NCI-H345 (cell line): ENCODE measurements at places on chromosomes 1 and 21.

GRCh38 chr1:27934818-27935549, at the start of gene SMPDL3B:
SMPDL3B (plus strand) TSS chr1:27935000; CDS start chr1:27935184, 184 bp downstream.
- peak; percentile 53 for DNase-seq

GRCh38 chr1:205371871-205372660, 15.3 kb upstream of the KLHDC8A start:
- no peak for DNase-seq

DNA sequence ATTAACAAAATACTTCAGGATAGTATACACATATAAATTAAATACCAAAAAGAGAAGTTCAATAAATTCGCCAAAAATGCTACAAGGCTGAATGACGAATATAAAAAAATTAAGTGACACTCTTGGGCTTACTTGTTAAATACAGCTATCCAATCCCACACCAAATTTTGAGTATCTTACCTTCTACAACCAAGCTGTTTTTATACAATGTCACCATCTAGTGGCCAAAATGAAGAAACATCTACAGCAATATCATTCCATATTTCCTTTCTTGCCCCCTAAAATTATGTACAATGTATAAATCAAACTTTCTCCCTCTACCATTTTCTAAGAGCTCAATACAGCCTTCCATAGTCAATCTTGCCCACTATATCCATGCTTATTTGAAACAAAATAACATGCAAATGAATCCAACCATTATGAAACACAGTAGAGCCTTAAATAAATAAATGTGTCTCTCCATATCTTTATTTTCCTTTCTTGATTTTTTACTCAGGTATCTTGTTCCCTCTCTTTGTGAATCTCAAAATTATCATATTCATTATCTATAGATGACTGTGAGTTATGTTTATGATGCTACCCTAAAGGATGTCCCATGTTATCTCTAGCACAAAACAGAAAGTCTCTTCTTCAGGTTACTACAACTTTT, 86.3 kb downstream of the ACBD6 start:
- peak; percentile 48 for DNase-seq

- DNase-seq: no peak
Observed at GRCh38 chr1:235063068-235063765, 65.4 kb downstream of the TOMM20 start.

- DNase-seq: no peak
Observed at GRCh38 chr21:15631342-15631741, 98.4 kb upstream of the USP25 start.

DNA sequence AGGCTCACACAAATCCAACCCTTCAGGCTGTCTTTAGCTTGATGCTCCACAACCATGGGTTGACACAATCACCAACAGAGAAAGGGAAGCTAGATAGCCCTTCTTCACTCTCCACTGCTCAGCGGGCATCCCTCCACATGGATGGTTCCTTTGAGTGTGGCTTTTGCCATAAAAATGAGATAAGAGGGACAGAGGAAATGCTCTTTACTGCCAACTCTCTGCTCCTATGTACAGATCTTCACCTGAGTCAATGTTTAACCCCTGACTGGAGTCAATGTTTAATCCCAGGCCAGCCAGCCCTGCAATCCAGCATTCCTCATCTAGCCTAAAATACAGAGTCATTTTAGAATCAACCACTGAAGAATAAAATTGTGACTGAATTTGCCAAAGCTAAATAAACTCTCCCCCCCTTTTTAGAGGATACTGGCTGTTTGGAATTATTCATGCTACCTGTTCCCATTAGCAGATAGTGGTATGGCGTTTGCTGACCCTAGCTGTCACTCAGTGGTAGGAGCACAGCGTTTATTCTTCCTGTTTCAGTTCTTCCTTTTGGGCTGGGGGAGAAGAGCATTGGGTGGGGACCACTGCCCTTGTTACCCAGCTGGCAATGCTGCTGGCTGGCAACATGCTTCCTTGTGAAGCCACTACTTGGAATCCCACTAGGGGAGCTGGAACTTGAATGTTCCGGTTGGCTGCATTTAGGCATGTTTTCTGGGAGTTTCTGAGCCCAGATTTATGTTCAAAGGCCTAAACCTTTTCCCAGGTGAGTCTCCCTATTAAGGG, 5.2 kb upstream of the PIGR start:
- DNase-seq: no peak

DNA sequence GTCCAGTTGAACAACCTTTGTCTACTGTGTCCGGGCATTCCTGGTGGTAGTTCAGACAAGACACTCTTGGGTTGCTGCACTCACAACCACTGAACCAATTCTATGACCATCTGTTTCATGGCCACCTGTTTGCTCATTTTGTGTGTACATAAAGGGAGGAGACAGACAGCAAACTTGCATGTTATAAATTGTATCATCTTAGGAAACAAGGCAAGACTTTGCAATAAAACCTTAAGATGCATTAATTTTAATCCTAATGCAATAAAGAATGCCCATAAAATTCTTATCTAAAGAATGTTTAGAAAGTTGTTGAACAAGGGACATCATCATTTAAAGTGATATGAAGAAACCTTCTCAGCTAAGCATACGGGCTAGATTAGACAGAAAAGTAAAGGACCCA, 34.8 kb downstream of the ADAM30 start:
- DNase-seq: no peak

GRCh38 chr1:159841749-159842148, 15.1 kb downstream of the SLAMF8 start:
- no peak for DNase-seq

DNA sequence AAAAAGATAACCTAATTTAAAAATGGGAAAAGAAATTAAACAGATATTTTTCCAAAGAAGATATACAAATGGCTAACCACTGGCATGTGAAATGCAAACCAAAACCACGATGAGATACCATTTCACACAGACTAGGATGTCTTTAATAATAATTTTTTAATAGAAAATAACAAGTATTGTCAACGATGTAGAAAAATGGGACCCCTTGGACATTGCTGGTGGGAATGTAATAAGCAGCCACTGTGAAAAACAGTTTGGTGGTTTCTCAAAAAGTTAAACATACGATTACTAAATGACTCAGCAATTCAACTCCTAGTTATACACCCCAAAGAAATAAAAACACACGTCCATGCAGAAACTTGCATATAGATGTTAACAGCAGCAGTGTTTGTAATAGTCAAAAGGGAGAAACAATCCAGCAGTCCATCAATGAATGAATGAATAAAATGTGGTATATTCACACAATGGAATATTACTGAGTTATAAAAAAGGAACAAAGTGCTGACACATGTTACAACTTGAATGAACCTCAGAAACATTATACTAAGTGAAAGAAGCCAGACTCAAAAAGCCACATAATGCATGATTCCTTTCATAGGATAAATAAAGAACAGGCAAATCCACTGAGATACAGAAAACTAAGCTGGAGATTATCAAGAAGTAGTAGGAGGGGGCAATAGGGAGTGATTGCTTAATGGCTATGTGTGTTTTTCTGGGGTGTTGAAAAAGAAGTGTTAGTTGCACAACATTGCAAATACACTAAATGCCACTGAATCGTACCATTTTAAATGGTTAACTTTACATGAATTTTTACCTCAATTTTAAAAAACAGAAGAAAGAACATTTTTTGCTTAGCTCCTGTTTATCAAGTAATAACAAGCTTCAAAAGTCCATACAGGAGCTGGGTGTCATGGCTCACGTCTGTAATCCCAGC, 4.1 kb downstream of the PPT1 start:
- no peak for DNase-seq

GRCh38 chr1:36084497-36085115, 712 bp downstream of the TEKT2 start:
- DNase-seq: no peak

- DNase-seq: no peak
Observed at GRCh38 chr1:118021668-118022067, 92.1 kb downstream of the WDR3 start.

- DNase-seq: no peak
Observed at GRCh38 chr1:94755675-94756074, 64.5 kb upstream of the SLC44A3 start.

DNA sequence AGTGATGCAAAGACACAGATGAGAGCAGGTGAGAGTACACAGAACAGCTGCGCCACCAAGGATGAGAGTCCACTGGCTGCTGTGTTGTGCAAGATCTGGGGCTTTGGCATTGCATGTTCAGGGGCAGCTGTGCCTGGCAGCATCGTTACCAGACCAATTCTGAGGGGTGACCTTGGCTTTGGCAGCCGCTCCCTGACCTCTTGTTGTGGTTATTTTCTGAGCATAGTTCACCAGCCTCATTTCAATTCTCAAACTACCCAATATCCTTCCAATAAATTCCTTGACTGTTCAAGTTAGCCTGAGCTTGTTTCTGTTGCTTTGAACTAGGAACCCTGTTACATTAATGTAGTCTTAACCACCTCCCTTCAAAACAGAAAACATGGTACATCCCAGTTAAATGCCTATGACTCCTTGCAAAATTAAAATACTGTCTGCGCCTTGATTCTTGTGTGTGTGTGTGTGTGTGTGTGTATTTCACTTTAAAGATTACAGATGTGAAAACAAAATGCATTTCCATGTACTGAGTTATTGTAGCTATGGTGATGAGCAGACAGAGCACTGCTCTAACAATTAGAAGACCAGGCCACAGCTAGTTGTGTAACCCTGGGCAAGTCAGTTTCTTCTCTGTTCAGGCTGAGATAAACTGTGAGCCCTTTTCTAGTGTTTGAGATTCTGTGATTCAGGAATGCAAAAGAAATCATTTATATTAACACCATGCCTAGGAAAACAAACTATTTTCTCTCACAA, 106.3 kb upstream of the GUCA2B start:
- no peak for DNase-seq

DNA sequence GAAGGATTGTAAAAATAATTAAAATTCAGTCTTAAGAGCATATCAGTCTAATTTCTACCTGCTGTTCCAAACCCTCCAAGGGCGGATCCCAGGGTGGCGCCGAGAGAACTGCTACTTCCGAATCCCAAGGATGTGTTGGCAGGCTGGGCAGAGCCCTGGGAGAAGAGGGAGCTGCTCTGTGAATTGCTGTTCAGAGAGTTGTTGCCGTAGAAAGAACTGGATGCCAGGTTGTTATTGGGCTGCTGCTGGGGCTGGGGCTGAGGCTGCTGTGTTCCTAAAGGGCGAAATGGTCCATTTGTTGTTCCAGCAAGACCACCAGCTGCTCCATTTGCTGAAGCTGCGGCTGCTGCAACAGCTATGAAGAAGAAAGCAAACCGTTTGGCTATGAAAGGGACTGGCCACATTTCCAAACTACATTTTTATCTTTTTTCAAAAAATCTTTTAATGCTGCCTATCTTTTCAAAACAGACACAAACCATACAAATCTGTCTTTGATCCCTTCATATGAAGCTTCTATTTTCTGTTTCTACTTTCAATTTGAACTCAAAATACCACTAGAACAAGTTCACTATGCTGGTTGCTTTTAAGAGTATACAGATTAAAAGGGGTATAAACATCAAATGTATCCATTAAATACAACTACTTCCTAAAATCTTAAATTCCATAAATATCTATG, 57.5 kb upstream of the SDC3 start:
- no peak for DNase-seq

GRCh38 chr21:32377506-32377905, 15.3 kb downstream of the URB1 start:
- DNase-seq: no peak

DNA sequence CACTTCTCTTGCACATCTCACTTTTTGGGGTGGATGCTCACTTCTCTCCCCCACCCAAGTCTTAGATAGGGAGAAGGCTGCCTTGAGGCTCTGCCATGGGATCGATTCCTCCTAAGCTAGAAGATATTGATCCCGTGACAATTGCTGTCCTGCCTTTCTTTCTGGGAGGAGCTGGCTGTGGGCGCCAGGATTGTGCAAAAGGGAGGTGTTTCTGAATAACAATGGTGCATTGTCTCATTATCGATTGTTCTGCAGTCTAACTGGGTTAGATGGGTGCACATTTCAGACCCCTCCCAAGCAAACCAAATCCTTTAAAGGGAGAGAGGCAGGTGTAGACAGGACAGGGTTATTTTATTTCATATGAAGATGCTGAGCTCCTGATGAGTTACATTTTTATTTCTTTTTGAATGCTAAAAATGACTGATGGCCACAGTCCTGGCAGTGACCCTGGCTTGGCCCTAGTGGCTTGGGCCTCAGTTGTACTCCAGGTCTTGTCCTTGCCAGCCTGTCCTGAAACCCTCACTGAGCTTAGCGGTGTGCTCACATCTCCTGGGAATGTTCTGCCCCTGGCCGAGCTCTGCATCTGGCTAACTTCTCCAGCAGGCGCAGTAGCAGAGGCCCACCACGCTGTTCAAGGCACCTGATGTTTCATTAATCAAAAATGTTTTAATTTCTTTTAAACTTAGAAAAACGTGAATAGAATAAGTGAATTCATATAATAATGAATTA, 99.0 kb upstream of the KAZN start:
- DNase-seq: no peak

- peak; percentile 78 for DNase-seq
Observed at GRCh38 chr1:30911059-30911954, 2.7 kb upstream of the SDC3 start.

DNA sequence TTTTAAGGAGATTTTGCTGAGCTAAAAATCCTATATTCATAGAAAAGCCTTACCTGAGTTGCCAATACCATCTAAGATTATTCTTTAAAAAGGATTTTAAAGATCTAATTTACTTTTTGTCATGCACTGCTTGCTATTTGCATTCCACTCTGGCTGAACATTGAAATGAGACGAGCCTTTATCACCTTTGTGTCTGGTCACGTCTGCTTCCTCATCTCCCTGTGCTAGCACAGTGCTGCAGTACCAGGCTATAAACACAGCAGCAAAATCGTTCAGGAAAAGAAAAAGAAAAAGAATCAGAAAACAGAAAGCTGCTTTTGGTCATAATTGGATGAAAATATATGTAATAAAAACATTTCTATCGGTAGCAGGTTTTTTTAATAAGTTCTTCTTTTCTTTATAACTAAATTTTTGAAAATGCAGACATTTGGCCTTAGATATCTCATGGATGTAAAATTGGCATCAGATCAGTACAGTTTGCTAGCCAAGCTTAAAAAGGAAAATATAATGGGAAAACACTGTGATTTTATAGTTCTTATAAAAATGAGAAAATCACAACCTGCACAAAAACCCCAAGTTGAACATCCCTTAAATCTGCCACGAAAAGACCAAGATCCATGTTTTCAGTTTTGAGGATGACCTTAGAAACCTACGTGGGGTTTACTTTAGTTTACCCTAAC, 735.7 kb upstream of the CXADR start:
- no peak for DNase-seq

- DNase-seq: no peak
Observed at GRCh38 chr1:88472298-88472697, 211.8 kb upstream of the PKN2 start.
